ENCODE measurements at places on chromosomes 1 and 21.

- no peak for DNase-seq
Observed at GRCh38 chr1:36834586-36834985, 199.7 kb downstream of the GRIK3 start.

DNA sequence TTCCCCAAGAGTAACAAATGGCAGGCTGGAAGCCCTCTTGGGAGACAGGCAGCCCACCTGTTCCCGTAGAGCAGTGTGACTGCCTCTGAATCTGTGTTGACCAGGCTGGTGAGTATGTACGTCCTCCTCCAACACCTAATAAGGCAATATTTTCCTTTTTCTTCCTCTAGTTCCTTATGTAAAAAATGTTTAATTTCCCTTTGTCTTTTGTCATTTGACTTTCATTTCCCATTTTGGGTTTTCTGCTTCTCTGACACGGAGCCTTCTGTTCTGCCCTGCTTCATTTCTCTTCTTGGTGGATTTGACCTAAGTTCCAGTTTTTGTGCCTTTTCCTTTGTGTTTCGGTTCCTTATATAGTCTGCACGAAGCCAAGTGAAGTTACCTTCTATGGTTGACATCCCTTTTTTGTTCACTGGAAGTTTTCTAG is 65.8 kb upstream of the ATF3 start:
- DNase-seq: no peak

DNA sequence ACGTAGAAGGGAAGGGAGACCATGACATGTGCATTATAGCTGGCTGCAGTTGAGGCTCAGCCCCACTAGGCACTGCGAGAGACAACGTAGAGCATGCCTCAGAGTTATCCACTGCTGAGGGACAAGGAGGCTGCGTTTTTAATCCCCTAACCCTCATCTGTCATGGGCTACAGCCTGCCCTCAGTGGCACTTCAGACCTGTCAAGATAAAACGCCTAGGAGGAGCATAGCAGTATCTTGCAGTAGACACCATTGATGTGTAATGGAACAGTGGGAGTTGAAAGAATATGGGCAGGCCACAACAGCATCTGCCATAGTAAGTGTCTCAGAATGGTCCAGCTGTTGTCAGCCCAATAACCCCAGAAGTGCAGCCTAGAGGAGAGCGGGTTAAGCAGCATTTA is 307.0 kb upstream of the PTBP2 start:
- no peak for DNase-seq

GRCh38 chr1:186750257-186750656 is 70.0 kb upstream of the PTGS2 start:
- DNase-seq: no peak

DNA sequence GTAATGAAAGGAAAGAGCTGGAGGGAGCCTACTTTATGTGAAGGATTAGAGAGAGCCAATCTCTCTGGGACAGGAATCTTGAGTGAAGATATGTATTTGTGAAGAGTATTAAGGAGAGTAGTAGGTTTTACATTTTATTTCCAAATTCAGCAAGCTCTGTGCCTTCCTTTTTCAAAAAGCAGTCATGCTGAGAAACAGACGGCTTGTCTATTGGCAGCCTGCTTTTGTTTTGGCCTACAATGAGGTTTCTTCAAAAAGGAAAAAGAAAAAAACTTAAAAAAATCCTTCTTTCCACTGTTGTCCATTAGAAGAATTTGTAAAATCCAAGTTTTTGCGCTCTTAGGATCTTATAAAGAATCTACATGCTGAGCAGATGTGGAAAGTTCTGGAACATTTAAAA is 103.6 kb upstream of the PTGFR start:
- DNase-seq: no peak

GRCh38 chr1:201556841-201557571 is 18.1 kb downstream of the NAV1 start:
- no peak for DNase-seq

DNA sequence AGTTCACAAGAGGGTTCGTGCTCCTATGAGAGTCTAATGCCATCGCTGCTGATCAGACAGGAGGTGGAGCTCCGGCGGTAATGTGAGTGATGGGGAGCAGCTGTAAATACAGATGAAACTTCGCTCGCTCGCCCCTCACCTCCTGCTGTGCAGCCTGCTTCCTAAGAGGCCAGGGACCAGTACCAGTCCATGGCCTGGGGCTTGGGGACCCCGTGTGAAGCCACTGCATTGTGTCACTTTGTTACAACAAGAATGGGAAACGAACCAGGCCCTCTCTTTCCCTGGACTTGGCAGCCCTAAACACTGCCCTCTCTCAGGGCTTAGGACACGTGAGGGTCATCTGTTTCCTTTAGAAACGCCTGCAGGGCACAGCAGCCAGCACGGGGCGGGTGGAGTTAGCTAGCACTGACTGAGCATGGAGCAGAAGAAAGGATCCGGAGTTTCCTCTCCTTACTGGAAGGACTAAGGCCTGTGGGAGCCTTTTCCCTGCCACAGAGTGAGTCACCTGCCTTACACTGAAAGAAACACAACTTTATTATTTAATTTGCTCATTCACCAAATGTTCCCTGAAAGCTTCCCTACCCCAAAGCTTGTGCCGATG is 185.2 kb upstream of the TMEM51 start:
- no peak for DNase-seq

GRCh38 chr1:190104961-190105360 is 372.7 kb downstream of the BRINP3 start:
- no peak for DNase-seq

GRCh38 chr1:235270625-235271024 is 57.4 kb downstream of the ARID4B start:
- DNase-seq: no peak

GRCh38 chr1:88742531-88742930 is 58.5 kb downstream of the PKN2 start:
- DNase-seq: no peak

Measured in NCI-H1105 (cell line).